ENCODE measurements at places on chromosomes 16 and 17.

DNA sequence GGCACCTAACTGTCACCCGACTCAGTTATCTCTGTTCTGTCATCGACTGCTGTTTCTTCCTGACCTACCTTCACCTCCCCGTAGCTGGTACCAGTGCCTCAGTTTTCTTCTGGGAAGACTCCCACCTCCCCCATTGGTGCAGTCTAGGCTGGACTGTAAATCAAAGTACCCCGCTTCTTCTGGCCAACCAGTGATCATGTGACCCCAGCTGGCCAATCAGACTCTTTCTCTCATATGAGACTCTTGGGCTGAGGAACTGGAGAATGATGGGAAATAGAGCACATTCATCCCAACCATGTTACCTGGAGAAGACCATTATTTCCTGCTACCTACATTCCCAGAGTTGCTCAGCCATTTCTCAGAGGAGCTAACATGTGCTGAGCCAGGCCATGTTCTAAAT is 20.6 kb upstream of the LONP2 start:
- DNase-seq = no peak

DNA sequence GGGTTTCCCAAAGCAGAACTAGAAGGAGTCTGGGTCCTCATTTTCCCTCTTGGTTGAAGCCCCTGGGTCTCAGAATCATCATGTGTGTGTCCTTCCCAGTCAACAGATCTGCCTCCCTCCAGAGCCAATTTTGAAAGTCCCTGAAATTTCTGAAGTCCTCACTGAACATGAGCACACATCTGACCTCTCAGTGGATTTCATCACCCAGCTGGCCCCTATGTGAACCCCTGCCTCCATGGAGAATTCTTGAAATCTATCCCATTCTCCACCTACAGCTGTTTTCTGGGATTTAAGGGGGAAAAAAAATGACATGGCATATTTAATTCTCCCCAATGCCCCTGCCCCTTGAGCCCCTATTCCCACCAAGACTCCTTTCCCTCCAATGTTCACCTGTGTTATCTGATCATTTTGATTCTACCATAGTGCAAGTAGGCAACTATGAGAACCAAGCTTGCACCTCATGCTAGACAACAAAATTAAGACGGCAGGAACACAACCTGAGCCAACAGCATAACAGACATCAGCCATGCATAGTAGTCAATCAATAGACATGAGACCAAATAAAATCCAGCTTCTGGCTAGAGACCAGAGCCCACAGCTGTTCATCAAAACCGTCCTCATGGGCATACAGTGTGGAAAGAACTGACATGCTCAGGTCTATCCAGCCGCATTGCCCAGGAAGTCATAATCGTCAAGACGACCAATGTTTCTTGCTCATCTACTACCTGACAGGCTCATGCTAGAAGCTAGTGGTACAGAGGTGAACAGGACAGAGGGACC is 14.9 kb downstream of the SOX9 start:
- no peak for DNase-seq

DNA sequence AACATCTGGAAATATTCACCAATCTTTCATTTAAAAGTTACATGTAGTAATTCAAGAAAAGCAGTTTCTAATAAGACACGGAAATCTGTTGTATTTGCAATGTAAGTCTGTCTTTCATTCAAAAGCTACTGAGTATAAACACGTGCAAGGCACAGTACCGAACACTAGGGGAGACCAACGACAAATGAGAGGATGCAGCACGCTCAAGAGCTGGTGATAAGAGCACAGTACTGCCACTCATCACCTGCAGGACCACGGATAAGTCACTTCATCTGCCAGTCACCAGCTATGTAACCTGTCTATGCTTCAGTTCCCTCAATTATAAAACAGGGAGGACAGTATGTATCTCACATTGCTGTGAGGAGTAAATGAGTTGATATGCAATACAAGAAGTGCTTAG is 67.1 kb downstream of the CLEC18A start:
- no peak for DNase-seq

GRCh38 chr16:24378999-24379398 is 122.9 kb downstream of the CACNG3 start:
- DNase-seq = no peak

GRCh38 chr17:77455111-77455890 is 314.5 kb downstream of the SEC14L1 start:
- DNase-seq = peak; percentile 63

- no peak for DNase-seq
These were observed 2.0 kb downstream of the HAS3 start for GRCh38 chr16:69107316-69107962.

DNA sequence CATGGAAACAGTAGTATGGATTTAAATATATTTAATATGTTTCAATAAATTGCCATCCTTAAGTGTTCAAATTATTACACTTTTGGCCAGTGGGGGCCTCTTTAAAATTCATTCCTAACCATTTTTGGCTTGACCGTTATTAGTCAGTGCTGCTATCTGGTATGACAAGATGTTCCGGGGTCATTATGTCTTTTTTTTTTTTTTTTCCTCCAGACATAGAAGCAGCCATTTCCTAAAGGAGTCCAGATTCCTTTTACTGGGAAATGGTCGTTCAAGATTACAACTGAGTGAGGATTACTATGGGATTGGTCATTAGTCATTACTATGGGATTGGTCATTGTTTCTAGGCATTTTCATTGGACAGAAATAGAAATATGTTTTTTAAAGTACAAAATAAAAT is 53.4 kb downstream of the NF1 start:
- no peak for DNase-seq

DNA sequence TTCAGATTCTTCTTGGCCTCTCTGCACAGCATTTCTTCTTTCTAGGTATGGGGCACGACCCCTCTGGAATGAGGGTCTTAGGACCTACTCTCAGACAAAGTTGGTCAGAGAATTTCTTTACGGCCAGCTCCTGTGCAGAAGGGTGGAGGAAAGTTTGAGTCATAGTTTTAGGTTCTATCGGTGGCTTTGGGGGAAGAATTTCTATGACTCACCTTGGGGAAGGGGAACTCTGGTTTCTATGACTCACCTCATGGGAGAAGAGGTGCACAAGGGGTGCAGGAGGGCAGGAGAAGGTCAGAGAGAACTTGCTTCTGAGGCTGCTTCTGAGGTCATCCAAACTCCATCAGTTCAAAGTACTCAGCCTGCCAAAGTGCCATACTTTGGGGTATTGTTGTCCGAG is 2.5 kb upstream of the ABCC12 start:
- DNase-seq = peak; percentile 53

DNA sequence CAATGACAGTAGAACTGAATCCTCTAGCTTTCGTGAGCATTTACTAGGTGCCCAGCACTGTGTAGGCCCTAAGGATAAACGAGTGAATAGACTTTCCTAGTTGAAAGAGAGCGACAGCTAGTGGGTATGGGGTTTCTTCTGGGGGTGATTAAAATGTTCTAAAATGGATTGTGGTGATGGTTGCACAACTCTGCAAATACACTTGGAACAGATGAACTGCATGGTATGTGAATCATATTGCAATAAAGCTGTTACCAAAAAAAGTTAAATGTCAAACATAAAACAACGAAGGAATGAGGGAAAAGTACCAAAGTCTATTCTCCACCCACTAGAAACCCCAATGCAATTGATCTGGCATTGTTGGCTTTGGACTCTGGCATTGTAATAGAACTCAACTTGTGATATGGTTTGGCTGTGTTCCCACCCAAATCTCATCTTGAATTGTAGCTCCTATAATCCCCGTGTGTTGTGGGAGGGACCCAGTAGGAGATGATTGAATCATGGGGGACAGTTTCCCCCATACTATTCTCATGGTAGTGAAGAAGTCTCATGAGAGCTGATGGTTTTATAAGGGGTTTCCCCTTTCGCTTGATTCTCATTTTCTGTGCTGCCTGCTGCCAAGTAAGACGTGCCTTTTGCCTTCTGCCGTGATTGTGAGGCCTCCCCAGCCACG is 70.5 kb downstream of the MARF1 start:
- DNase-seq = peak; percentile 48

- peak; percentile 86 for DNase-seq
These were observed 37.6 kb downstream of the CTU2 start for GRCh38 chr16:88743693-88744576.

DNA sequence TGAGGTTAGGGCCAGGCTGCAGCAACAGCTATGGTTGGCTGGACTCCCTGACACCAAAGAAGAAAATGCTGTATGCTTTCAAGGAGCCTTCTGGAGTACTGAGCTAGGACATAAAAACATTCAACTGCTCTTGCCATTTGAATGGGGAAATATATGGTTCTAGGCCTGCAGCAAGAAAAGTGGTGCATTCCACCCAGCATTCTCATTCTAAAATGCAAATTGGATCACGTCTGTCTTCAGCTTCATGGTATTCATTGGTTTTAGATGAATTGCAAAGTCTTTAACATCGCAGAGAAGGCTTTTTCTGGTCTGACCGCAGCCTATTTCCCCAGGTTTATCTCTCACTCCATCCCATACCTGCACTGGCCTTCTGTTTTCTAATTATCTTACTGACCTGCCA is 27.1 kb upstream of the SOX9 start:
- DNase-seq = no peak

DNA sequence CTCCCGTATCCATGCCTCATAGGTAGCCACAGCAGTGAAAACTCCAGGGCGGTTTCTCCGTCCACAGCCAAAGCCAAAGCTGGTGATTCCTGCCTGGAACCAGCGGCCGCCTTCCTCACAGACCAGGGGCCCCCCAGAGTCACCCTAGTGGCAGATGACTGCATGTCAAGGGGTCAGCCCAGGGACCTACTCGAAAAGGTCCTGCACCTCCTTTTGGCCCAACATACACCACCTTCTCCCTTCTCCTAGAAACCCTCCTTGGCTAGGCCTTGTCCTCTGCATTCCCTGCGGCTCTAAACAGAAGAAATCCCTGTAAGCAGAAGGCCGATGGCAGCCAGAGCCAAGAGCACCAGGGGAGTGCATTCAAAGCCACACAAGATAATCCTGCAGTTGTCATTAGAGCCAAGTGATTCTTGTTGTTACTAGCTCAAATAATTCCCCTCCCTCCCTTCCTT is 6.1 kb downstream of the PRSS36 start:
- DNase-seq = no peak

DNA sequence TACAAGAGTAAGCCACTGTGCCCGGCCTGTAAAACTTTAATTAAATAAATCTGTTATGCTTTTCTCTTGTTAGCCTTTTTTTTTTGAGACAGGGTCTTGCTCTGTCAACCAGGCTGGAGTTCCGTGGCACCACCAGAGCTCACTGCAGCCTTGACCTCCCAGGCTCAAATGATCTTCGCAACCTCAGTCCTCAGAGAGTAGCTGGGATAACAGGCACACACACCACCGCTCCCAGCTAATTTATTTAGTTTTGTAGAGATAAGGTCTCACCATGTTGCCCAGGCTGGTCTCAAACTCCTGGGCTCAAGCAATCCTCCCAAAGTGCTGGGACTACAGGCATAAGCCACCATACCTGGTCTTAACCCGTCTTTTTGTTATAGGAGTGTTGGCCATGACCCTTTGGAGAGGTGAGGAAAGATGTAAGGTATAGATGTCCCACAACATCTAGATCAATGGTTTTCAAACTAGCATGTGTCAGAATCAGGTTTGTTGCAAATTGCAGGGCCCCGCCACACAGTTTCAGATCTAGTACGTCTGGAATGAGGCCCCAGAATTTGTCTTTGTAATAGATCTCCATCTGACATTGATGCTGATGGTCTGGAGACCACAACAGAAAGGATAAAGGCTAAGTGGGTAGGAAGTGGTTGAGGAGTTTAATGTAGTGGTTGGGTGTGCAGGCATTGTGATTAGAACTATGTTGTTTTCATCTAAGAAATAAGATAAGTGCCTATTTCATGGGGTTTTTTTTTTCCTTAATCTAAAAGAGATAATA is 4.3 kb upstream of the GGA2 start:
- DNase-seq = peak; percentile 29

GRCh38 chr17:81310949-81311550 is 15.9 kb upstream of the SLC38A10 start:
- DNase-seq = no peak

DNA sequence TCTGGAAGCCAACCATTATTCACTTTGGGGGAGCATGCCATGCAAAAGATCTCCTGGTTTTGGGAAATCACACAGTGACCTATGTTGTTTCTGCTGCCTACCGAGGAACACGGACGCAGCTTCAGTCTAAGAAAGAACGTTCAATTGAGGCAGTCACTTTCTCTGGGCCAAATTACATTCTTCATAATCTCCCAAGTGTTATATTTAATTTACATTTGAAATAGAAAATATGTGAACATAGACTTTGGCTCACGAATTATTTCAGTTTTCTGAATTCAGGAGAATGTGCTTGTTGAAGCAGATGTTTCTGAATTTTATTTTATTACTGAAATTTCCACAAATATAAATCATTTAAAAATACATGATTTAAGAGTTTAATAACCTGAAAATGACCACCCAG is 93.6 kb upstream of the KCNJ16 start:
- no peak for DNase-seq

DNA sequence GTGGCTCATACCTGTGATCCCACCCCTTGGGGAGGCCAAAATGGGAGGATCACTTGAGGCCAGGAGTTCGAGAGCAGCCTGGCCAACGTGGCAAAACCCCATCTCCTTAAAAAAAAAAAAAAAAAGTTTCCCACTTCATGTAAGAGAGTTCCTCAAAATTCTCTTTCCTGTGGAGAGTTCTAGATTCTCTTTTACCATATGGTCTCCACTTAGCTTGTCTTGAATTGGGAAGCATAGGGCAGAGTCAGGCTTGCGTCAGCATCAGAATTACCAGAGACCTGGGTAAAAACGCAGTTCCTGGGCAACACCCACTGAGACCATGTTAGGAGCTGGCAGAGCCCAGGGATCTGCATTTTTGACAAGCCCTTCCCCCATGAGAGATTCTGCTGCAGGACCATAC is 158.4 kb downstream of the CCDC182 start:
- DNase-seq = no peak

- DNase-seq = no peak
These were observed 44.8 kb upstream of the MYH10 start for GRCh38 chr17:8675306-8675705.

GRCh38 chr17:57109393-57110151 is 24.5 kb downstream of the AKAP1 start:
- no peak for DNase-seq

DNA sequence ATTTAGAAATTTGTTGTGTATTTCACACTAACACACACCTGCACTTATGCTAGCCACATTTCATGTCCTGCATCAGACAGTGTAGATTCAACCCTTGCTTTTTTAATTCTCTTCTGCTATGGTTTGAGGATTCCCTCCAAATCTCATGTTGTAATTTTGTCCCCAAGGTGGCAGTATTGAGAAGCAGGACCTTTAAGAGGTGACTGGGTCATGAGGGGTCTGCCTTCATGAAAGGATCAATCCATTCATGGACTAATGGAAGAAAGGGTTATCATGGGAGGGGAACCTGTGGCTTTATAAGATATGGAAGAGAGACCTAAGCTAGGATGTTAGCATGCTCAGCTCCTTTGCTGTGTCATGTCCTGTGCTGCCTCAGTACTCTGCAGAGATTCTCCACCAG is 1032.2 kb downstream of the CDH11 start:
- DNase-seq = no peak

DNA sequence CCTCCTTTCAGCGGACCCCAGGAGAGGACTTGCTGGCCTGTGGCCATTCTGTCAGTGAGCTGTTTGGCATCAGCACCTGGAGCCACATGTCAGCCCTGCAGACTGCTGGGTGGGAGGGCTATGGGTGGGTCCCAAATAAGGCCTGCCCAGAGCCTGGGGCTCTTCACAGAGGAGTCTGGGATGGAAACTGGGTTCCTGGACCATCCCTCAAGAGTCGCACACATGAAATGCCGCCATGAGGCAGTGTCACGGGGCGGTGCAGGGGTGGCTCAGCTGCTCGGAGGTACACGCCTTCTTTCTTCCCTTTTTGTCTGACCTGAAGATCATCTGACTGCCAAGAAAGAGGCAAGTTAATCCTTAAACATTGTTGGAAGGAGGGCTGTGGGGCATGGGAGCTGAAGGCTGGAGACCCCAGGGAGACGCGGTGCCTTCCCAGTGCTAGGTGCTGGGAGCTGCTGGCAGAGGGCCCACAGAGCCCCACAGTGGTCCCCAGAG is 14.8 kb downstream of the MPRIP start:
- DNase-seq = no peak
